ENCODE measurements at places on chromosomes 13 and 19.

DNA sequence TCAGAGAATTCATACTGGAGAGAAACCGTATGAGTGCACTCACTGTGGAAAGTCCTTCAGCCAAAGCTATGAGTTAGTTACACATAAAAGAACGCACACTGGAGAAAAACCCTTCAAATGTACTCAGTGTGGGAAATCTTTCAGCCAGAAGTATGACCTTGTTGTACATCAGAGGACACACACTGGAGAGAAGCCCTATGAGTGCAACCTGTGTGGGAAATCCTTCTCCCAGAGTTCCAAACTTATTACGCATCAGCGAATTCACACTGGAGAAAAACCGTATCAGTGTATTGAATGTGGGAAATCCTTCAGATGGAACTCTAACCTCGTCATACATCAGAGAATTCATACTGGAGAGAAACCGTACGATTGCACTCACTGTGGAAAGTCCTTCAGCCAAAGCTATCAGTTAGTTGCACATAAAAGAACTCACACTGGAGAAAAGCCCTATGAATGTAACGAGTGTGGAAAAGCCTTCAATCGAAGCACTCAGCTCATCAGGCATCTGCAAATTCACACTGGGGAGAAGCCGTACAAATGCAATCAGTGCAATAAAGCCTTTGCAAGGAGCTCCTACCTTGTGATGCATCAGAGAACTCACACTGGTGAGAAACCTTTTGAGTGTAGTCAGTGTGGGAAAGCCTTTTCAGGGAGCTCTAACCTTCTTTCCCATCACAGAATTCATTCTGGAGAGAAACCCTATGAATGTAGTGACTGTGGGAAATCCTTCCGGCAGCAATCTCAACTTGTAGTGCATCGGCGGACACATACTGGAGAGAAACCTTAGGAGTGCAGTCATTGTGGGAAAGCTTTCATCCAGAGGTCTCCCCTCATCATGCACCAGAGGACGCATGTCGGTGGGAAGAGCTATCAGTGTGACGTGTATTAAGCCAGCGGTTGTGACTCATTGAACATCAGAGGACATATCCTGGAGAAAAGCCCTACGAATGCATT, 16.5 kb upstream of the ZNF8 start:
- DNase-seq: no peak

DNA sequence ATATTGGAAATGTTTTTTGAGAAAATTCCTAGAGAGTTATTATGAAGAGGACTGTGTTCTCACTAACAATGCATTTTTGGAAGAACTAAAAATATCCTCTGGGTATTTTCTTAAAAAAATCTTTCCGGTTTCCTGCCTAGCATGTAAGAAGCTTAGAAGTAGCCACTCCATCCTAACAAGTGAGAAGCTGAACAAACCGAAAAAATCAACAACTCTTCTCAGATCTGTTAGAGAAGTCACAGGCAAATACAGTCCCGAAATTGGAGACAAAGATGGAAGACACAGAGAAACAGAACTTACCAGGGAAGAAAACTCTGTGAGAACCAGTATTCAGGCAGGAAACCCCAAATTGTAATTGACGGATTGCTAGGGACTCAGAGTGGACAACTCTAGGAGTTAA, 173.0 kb downstream of the KLF12 start:
- DNase-seq: no peak

- DNase-seq: no peak
These were observed 212.8 kb downstream of the FGF9 start for GRCh38 chr13:21883713-21884112.

DNA sequence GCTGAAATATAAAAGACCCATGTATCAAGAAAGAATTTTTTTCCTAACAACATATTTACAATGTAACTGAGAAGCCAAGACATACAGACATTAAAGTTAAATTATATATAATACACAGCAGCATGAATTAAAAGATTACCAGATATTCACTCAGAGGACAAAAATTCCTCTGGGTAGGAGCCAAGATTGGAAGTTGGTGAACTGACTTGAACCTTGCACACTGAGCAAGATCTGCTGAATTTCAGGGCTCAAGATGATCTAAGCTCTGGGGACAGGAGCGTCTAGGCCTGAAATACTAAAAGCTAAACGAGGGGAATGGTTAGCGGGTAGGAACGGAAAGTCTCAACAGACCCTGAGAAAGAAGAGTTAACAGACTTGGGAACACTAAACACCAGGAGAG, 8.5 kb downstream of the FOXO1 start:
- no peak for DNase-seq

DNA sequence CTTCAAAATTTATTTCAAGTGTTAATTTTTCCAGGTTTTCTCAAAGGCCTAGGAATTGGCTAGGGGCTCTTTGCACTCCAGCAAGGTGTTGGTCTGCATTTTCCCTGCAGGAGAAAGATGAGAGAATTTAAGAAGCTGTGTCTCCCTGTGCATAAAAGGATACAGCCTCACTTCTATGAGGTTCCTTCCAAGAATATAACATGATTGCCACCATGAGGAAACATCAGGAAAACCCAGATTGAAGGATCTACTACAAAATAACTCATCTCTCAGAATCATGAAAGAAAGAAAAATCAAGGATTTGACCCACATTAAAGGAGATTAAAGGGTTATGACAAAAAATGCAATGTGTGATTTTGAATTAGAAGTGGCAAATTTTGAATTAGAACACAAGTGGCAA, 69.9 kb downstream of the RUBCNL start:
- DNase-seq: no peak

GRCh38 chr19:55259540-55260210, 858 bp upstream of the PPP6R1 start:
- no peak for DNase-seq

- no peak for DNase-seq
These were observed 312.8 kb upstream of the ZNF507 start for GRCh38 chr19:32032561-32032960.

GRCh38 chr13:45849408-45849807, 2.1 kb downstream of the SIAH3 start:
- DNase-seq: no peak

- DNase-seq: no peak
These were observed 75.2 kb downstream of the DGKH start for GRCh38 chr13:42123600-42123999.

DNA sequence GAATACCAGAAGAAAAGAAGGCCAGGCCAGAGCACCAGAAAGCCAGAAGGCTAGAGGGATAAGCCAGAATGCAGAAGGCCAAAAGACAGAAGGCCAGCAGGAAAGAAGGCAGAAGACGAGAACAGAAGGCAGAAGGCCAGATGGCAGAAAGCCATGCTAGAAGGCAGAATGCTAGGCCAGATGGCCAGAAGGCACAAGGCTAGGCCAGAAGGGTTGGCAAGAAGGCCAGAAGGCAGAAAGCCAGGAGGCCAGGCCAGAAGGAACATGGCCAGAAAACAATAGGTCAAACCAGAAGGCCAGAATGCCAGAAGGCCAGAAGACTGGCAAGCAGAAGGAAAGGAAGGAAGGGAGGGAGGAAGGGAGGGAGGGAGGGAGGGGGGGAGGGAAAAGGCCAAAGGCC, 188.8 kb downstream of the TUBA3C start:
- DNase-seq: no peak

GRCh38 chr13:66415444-66415843, 814.7 kb downstream of the PCDH9 start:
- DNase-seq: no peak

DNA sequence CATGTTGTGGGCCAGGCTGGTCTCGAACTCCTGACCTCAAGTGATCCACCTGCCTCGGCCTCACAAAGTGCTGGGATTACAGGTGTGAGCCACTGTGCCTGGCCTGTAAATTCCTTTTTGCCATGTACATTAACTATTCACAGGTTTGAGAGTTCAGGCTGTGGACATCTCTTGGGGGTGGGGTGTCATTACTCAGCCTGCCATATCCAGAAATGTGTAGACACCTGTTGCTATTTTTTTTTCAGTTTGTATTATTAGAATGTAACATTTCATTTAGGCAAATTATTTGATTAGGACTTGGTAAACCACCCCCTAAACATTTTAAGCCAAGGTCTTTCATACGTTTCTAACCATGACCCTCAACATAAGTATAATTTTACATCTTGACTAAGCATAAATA, 20.5 kb downstream of the ZNF227 start:
- no peak for DNase-seq

GRCh38 chr19:35105411-35106290, 10.0 kb upstream of the FXYD3 start:
- DNase-seq: no peak

GRCh38 chr13:97077341-97077740, 83.1 kb upstream of the OXGR1 start:
- DNase-seq: no peak

Data from activated CD4-positive, alpha-beta T cell treated with anti-CD3 and anti-CD28 coated beads for 1 hour (primary cell).